NCI-H187 (cell line): ENCODE measurements at places on chromosomes 1 and 21.

- no peak for DNase-seq
Measured at GRCh38 chr1:20727746-20728316, 4.7 kb downstream of the SH2D5 start.

GRCh38 chr1:160885042-160885441 is at the start of gene ITLN1:
Gene ITLN1 (minus strand): TSS chr1:160885180. CDS start chr1:160884877, 303 bp downstream.
- DNase-seq, result no peak

DNA sequence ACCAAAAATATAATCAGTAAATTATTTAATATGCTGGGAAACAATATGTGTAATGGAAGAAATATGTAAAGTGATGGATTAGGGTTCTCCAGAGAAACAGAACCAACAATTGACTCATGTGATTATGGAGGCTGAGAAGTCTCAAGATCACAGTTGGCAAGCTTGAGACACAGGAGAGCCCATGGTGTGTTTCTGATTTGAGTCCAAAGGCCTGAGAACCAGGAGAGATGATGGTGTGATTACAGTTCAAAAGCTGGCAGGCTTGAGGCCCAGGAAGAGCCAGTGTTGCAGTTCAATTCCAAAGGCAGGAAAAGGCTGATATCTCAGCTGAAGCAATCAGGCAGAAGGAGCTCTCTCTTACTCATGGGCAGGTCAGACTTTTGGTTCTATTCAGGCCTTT is 138.8 kb upstream of the NBPF11 start:
- DNase-seq, result no peak

DNA sequence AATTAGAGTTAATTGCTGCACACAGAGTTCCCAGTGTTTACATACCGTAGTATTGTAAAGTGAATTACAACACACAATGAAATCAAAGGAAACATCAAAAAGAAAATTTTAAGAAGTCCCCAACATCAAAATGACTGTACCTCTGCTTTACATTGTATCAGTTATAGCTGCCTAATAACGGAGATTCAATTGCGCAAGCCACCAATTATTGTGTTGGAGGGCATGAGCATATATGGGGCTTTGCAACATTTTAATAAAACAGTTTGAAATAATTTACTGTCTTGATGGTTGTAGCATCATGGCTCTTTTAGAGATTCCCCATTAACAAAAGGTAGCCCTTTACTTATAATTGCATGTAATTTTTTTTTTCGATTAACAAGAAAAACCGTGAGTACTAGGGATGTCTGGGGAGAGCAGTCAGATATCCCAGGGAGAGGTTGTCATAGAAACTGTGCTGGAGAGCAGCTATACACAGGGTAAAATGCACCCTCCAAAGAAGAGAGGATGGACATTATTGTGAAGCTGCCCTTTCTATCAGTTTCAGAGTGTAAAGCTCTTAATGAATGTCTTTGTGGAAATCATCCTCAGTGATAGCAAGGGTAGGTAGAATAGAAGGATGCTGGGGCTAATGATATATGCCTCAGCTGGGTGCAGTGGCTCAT is 55.9 kb upstream of the BTG3 start:
- DNase-seq, result no peak

DNA sequence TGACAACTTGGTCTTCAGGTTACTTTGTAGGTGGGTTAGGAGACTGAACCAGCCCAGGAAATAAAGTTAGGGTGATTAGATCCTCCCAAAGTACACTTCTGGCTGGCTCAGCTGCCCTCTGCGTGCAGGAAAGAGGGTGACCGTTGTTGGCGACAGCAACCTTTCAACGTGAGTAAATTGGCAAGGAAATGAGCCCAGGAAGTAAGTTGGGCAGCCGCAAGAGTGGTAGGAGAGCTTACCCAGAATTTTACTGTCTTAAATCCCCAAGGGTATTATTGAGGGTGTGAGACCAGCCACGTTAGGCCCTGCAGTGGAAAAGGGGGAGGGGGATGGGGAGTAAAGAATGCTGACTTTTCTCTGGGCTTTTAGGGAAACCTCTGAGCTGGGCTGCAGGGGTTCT is 1.6 kb downstream of the TENT5C start:
- no peak for DNase-seq

DNA sequence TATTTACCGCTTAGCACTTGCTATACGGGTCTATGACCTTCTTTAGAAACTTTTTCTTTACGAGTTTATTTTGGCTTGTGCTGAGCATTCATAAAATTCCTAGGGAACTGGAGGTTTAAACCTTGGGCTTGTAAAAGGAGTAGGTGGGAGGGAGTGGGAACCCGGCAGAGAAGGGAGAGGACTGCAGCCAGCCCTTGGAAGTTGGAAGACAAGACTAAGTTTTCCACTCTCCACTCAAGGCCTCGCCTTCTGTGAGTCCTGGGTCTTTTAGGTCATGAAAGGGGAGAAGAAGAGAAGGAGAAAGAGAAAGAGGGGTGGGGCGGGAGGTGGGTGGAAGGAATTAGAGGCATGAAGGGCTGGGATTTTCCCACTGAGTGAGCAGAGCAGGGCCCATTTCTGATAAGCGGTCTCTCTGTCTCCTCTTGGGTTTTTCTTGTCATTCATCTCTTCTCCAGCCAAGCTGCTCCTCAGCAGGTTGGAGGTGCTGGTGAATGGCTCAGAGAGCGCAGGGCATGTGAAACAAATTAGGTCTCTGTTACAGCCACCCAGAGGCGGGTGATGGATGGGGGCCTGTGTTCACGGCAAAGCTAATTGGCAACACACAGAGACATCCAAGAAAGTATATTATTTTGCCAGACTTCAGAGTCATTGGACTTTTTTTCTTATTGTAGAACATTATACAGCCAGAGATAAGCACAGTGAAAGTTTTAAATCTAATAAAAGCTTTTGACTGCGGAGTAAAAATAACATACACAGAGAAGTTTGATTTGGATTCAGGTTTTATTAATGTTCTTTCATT is 247.3 kb downstream of the FOXD2 start:
- DNase-seq, result no peak

DNA sequence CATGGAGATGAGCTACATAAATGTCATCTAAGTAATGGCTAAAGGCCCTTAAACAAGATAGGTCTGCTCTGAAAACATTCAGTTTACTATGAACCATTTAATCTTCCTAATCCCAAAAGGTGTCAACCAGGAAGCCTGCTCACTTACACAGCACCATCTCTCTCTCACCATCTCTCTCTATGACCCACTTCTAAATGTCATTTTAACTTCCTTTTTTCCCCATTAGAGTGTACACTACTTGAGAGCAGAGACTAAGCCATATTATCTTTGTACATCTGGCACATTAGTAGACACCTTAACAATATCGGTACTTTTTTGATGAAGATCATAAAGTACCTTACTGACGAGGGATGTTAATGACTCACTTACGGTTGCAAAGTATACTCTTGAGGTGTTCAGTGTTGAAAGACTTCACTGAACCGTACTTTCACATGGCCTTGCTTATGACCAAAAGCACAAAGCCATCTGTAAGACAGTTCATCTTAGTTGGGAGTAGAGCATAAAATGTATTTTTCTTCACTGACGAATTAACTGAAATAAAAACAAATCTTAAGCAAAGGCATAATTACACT is 25.4 kb downstream of the FBXO42 start:
- peak; percentile 23 for DNase-seq

DNA sequence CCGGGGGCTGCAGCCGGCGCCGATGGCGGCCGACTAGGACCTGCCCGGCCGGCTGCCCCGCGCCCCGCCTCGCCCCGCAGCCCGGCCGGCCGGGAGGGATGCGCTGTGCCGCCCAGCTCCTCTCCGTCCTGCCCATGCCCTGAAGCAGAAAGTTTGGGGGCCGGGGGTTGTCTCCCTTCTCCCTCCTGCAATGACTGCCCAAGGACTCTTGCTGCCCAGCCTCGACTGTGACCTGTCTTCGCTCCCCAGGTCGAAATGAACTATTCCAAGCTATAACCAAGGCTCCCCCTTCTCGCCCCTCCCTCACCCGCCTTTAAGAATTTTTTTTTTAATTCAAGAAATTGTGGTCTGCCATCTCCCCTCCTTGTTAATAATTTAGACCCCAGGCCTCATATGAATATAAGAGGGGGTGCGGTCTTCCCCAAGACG is 361 bp downstream of the TMCC2 start:
- peak; percentile 54 for DNase-seq

GRCh38 chr21:37374027-37374426 is 7.5 kb downstream of the DYRK1A start:
- DNase-seq, result no peak

- no peak for DNase-seq
Measured at GRCh38 chr1:217554849-217555248, 76.0 kb downstream of the GPATCH2 start.

DNA sequence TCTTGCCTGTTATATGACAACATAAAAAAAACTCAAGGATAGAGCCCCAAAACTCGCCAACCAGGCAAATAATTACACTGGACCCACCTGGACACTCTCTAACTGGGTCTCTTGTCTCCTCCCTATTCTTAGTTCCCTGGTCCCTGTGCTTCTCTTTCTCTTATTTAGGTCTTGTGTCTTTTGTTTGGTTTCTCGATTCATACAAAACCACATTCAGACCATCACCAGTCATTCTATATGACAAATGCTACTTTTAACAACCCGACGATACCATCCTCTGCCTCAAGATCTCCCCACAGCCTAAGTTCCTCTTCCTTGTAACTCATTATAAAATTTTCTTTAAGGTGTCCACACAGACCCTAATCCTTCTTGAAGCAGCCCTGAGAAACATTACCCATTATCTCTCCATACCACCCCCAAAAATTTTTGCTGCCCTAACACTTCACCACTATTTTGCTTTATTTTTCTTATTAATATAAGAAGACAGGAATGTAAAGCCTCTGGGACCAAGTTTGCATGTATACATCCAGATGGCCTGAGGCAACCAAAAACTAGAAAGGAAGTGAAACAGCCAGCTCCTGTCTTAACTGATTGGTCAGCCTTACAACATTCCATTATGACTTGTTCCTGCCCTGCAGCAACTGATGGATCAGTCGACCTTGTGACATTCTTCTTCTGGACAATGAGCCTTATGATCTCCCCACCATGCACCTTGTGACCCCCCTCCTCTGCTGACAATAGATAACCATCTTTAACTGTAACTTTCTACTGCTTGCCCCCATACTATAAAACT is 638.2 kb downstream of the AMY1C start:
- DNase-seq, result no peak

- no peak for DNase-seq
Measured at GRCh38 chr1:87117761-87118368, 203.4 kb downstream of the HS2ST1 start.

- DNase-seq, result no peak
Measured at GRCh38 chr1:230877146-230877923, 9.0 kb upstream of the C1orf198 start.

GRCh38 chr1:98929437-98929836 is 75.2 kb downstream of the PLPPR5 start:
- DNase-seq, result no peak

- no peak for DNase-seq
Measured at GRCh38 chr1:152013664-152014237, 20.1 kb upstream of the S100A10 start.

- DNase-seq, result no peak
Measured at GRCh38 chr1:212218911-212219310, 66.3 kb upstream of the PPP2R5A start.

- DNase-seq, result no peak
Measured at GRCh38 chr1:159917533-159918351, 7.6 kb downstream of the TAGLN2 start.

DNA sequence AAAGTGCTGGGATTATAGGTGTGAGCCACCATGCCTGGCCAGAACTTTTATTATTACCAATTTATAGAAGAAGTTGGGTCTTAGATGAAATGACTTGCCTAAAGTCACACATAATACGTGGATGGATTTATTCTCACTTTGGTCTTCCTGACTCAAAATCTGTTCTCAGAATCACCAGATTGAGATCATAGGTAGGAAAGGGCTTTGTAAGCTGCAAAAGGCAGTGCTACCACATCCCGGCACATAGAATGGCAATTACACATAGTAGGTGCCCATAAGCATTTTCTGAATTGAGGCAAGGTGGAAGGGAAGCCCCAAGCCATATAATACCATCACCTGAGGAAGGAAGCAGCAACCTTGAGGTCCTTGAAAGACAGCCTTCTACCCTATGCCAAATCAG is 8.2 kb upstream of the CAPZB start:
- no peak for DNase-seq

DNA sequence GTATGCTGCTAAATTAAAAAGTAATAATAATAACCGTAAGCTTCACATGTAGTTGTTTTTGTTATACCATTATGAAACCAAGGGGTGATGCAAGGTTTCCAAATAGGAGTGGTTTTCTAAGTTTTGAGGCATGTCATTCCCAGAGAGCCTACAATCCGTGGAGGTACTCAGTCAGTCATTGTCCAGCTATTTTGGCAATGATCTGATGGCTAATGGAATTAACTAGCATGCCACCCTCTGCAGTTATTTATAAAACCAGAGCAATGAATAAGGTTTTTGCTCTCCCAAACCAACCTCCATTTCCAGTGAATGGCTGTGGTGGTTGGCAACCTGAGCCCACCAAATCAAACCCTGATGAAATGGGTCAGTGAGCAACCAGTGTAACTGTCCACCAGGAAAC is 106.4 kb downstream of the TBX15 start:
- DNase-seq, result no peak

GRCh38 chr1:14435368-14436023 is 163.0 kb upstream of the KAZN start:
- DNase-seq, result no peak

- DNase-seq, result no peak
Measured at GRCh38 chr1:214511639-214511998, 39.8 kb downstream of the PTPN14 start.

- DNase-seq, result no peak
Measured at GRCh38 chr1:58156124-58156468, 390.4 kb downstream of the OMA1 start.

GRCh38 chr1:28161751-28162150 is 14.7 kb downstream of the PTAFR start:
- DNase-seq, result no peak

DNA sequence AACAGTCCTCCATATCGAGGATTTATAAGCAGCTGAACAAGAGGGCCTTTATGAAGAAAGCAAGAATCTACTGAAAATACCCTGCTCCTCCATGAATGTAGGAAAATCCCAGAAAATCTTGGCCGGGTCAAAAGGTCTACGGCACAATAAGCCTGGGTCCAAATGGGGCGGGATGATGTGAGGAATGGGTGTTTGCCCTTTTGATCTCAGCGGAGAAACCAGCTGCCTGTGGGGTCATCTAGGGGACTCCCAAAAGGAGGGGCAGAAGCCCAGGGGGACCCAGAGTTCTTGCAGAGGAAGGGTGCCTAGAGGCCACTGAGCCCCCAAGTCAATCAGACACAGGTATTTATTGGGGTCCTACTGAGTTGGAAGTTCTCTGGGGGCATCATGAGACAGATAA is 11.4 kb upstream of the PIGR start:
- no peak for DNase-seq

GRCh38 chr1:94721240-94721639 is 98.9 kb upstream of the SLC44A3 start:
- DNase-seq, result no peak

- no peak for DNase-seq
Measured at GRCh38 chr1:34794001-34794789, 1.4 kb downstream of the GJA4 start.
